Astrocyte of the hippocampus (primary cell): ENCODE measurements at places on chromosomes 16 and 17.

- peak; percentile 83 for DNase-seq
Observed at GRCh38 chr17:37570527-37571093, 38.6 kb downstream of the SYNRG start.

DNA sequence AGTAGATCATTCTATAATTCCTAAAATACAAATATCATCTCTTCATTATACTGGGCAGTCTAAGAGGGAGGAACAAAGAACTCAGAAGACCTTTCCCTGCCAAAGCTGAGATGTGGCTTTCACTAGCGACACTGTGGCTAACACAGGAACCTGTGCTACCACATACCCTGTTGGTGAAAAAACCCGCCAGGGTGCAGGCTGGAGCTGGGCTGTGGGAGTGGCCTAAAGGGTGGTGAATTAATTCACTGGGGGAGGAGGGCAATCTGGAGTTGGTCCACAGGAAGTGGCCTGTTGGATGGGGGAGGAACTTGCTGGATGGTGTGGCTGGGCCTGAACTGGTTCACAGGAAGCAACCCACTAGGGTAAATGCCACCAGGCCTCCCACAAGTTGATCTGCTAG lies 7.4 kb downstream of the ZNF594 start:
- DNase-seq: no peak

DNA sequence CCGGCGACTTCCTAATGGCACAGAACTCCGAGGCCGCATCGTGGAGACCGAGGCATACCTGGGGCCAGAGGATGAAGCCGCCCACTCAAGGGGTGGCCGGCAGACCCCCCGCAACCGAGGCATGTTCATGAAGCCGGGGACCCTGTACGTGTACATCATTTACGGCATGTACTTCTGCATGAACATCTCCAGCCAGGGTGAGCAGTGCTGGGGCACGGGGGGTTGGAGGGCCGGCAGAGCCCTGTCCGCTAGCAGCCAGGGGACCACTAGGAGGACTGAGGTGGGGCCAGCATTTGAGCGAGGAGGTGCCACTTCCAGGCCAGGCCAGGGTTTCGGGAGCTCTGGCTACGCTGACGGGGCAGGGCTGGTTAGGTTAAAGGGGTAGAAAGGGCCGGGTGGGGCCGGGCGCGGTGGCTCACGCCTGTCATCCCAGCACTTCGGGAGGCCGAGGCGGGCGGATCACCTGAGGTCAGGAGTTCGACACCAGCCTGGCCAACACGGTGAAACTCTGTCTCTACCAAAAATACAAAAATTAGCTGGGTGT lies 5.1 kb downstream of the MPG start:
- DNase-seq: no peak

DNA sequence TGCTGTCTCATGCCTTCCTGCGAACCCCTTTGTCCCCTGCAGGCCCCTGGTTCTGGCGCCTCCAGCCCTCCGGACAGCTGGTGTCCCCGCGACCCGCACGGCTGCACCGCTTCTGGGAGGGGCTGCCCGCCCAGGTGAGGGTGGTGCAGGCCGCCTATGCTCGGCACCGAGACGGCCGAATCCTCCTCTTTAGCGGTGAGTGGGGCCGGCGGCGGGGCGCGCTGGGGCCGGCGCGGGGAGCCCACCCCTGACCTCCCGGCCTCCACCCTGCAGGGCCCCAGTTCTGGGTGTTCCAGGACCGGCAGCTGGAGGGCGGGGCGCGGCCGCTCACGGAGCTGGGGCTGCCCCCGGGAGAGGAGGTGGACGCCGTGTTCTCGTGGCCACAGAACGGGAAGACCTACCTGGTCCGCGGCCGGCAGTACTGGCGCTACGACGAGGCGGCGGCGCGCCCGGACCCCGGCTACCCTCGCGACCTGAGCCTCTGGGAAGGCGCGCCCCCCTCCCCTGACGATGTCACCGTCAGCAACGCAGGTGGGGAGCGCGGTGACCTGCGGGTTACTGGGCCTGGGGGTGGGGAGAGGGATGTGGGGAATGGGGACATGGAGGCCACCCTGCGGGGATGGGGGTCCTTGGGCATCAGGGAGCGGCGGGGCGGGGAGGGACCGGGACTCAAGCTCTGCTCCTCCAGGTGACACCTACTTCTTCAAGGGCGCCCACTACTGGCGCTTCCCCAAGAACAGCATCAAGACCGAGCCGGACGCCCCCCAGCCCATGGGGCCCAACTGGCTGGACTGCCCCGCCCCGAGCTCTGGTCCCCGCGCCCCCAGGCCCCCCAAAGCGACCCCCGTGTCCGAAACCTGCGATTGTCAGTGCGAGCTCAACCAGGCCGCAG lies 7.1 kb upstream of the IL32 start:
- peak; percentile 58 for DNase-seq

- DNase-seq: no peak
Observed at GRCh38 chr17:77174928-77175661, 34.3 kb downstream of the SEC14L1 start.

- DNase-seq: no peak
Observed at GRCh38 chr16:50198802-50199403, 45.8 kb downstream of the TENT4B start.

GRCh38 chr16:88516601-88517061 lies 53.6 kb upstream of the ZC3H18 start:
- no peak for DNase-seq

DNA sequence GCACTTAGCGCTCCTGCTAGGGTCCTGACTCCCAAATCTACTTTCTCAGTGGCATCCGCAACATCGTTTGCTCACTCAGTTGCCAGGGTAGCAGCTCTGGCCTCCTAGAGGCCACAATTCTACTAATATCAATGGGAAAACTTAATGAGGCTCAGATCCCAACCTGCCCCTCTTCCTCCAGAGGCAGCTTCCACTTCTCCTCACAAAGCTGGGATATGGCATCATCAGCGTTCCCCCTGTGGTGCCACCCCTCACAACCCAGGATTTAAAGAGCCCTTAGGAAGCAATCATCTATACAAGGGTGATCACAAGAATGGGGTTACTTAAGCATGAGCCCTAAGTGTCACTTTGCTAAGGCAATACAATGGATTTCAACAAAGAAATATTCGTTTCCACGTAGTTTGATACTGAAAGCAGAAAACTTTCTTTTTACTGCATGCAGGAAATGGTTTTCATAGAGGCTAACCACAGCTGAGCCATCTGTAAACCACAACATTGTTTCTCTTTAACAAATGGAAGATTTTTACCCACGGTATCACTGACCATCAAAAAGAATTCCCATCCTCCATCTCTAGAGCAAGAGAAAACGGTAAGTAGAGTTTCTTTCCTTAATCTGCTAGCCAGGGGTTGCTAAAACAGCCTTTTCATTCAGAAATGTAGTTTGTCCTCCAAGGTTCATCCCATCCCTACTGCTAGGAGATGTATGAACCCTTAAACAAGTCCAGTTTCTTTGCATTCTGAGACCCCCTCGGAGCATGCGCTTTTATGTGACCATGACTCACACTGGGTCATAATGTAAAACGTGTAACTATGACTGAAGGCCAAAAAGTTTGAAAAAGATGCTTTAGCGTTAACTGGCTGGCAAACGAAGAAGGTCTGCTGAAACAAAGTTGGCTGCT lies 68.3 kb upstream of the BCAR1 start:
- DNase-seq: peak; percentile 85

DNA sequence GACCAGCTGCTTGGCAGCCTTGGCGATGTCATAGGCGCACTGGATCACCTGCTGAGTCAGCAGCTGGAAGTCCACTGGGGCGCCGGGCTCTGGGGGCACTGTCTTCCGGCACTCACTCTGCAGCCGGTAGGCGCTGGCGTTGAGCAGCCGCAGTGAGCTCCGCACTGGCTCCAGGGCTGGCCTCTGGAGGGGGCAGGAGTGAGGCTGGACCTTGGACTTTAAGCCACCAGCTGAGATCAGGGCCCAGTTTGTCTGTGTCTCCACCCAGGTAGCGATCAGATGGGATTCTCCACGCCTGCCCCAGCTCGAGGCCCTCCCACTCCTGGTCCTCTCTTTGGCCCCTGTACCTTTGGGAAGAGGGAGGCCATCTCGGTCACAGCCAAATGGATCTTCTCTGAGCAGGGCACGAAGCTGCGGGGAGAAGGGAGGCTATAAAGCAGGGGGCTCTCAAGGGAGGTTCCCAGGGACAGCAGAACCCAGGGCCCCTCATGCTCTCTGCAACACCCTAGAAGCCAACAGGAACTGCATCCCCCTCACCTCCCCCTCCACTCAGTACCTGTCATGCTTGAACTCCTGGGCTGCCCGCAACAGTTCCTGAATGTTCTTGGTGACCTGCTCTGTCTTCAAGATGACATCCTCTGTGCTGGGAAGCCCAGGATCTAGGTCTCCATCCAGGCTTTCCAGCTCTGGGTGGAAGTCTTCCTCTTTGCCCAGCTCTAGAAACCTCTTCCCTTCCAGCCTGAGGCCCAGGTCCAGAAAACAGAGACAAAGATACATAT lies 6.4 kb downstream of the TP53I13 start:
- no peak for DNase-seq

- DNase-seq: no peak
Observed at GRCh38 chr17:44687756-44688155, 1.8 kb downstream of the CCDC43 start.

- DNase-seq: no peak
Observed at GRCh38 chr16:84093879-84094270, 22.9 kb downstream of the MBTPS1 start.

- DNase-seq: peak; percentile 19
Observed at GRCh38 chr17:12107905-12108304, 87.2 kb downstream of the MAP2K4 start.

DNA sequence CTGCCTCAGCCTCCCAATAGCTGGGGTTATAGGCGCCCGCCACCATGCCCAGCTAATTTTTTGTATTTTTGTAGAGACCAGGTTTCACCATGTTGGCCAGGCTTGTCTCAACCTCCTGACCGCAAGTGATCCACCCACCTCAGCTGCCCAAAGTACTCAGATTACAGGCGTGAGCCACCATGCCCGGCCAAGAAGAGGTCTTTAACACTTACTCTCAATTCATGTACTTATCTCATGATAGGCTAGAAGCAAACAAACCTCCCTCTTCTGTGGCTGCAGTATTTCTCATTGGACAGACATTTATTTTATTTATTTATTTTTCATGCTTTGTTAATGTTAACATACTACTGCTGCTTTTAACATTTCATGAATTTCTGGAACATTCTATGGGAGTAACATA lies 7.0 kb upstream of the NT5C start:
- no peak for DNase-seq

GRCh38 chr16:10339777-10340732 lies 45.8 kb upstream of the ATF7IP2 start:
- DNase-seq: no peak

GRCh38 chr17:78013683-78014467 lies 55.4 kb downstream of the TNRC6C start:
- peak; percentile 68 for DNase-seq

GRCh38 chr17:81018044-81018802 lies 16.7 kb upstream of the BAIAP2 start:
- DNase-seq: peak; percentile 53

- DNase-seq: peak; percentile 66
Observed at GRCh38 chr16:70470927-70471341, 16.5 kb downstream of the FCSK start.

DNA sequence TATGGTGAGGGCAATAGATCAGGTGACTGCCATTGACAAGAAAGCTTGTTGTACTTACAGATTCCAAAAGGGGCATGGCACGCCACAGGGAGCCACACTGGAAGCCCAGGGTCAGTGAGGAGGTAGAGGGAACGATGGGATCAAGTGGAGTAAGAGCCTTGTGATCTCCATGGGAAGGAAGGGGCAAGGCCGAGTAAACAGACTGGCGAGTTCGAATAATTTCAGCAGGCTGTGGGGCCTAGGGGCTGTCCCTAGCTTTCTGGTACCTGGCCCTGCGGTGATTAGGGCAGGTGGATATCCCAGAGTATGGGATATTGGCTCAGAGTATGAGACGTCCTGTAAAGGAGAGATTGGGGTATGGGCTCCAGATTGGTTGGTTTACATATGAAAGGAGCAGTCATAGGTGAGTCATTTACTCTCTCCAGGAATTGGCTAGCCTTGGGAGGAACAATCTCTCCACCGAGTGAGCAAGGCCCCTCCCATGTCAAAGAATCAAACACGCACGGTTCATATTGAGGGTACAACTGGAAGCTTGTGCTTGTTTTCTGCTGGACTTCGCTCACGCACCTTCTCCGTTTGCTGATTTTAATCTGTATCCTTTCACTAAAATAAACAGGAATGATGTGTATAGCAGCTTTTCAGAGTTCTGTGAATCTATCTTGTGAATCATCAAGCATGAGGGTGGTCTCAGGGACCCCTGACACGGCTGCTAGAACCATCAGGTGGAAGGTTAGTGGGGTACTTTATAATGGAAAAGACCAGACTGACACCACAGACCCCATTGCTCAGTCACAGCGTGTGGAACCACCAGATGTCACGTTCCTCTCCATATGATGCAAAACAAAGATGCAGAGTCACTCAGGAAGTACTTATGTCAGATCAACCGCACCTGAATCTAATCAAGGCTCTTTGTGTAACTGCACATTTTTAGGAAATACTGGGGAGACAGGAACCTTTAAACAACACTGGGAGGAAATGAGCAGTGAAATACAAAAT lies 27.9 kb downstream of the GABARAPL2 start:
- peak; percentile 80 for DNase-seq

GRCh38 chr16:78483124-78483992 lies 383.9 kb downstream of the WWOX start:
- no peak for DNase-seq

DNA sequence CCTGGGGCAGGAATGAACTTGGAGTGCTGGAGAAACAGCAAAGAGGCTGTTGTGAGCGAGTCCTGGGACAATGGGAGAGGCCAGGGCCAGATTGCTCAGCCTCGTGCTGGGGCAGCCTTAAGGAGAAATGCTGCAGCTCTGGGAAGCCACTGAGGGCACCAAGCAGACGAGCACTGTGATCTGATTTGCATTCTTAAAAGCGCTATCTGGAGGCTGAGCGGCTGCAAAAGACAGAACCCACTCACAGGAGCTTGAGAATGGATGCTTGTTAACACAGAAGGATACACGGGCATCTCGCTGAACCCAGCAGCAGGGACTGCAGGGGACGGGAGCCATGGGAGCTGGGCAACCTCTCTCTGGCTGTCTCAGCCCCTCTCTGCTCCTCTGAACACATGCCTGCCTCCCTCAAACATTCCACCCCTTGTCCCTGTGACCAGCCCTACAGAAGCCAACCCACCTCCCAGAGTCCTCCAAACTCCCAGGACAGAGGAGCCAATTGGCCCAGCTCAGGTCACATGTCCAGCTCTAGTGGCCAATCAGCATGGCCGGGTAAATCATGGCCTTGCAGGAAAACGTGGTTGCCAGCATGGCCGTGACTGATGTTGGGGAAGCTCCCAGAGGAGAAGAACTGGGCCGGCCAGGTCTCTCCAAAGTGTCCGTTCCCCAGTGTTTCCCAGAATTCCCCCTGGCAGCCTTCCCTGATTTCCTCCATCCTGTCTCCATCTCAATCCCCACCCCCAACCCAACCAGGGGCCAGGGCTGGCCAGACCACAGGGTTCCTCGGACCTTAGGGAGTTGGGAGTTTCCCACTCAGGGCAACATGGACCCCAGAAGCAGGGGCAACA lies 60.3 kb downstream of the GSG1L start:
- no peak for DNase-seq

- DNase-seq: peak; percentile 36
Observed at GRCh38 chr16:10368969-10369551, 16.8 kb upstream of the ATF7IP2 start.

GRCh38 chr16:2090481-2090776 lies 42.6 kb downstream of the TSC2 start:
- DNase-seq: no peak
